ENCODE measurements at places on chromosomes 7 and 10.

DNA sequence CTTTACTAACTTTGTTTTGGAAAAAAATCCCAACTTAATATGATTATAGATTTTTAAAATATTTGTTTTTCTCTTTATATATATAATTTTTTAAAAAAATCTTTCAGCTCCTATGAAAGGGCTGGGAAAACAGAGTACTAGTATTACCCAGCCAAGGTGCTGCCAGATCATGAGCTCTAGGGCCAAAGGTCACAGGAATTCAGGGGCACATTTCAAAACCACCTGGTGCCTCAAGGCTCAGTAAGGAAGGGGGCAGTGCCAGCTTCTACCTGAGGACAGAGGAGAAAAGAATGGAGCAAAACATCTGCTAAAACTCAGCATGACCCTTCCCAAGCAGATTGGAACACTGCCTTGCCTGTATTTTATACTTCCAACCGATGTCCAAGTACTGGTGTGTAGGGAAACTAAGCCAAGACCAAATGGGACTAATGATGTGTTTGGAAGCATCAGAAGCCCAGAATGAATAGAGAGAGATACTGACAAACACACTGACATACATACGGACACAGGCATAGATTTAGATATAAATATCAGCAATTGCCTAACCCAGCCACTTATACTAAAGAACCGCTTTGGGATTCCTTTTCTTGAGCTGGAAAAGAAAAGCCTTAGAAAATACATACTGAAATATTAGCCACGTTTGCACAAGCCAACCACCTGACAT is 667.3 kb downstream of the PARD3 start:
- DNase-seq = no peak

GRCh38 chr10:114151486-114151885 is 22.5 kb downstream of the CCDC186 start:
- DNase-seq = no peak

DNA sequence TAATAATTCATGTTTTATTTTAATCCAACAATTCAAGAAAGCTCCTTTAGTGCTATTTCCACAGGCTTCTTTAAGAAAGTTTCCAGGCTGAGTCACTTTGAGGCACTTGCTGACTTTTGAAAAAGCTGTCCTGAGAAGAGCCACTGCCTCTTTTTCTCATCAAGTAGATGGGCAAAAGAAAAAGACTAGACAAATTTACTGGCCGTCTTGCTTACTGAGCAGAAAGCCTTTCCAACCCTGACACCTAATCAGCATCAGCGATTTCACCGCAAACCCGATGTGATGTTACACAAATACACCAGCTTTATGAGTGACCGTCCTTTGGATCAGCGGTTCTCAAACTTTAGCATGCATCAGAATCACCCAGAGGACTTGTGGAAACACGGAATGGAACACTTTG is 24.3 kb downstream of the CTTNBP2 start:
- no peak for DNase-seq

GRCh38 chr10:13614530-13615332 is 28.0 kb downstream of the PRPF18 start:
- no peak for DNase-seq

DNA sequence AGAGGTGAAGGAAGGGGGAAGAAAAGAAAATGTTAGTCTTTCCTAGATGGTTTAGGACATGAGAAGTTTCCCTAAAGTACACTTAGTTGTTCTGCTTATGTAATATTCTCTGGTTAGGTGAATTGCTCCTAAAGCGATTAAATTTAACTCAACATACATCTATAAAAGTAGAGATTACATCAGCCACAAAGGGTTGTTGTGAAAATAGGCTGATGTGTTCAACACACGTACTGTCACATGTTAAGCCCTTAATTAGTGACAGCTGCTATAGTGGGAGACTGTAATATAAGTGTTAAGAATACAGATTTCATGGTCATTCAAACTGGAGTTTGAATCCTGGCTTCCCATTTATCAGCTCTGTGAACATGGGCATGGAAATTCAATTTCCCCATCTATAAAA is 12.8 kb downstream of the HECTD2 start:
- DNase-seq = no peak

- DNase-seq = no peak
Observed at GRCh38 chr7:44142028-44142427, 896 bp upstream of the MYL7 start.

GRCh38 chr10:119908166-119908565 is 15.6 kb downstream of the SEC23IP start:
- DNase-seq = no peak

DNA sequence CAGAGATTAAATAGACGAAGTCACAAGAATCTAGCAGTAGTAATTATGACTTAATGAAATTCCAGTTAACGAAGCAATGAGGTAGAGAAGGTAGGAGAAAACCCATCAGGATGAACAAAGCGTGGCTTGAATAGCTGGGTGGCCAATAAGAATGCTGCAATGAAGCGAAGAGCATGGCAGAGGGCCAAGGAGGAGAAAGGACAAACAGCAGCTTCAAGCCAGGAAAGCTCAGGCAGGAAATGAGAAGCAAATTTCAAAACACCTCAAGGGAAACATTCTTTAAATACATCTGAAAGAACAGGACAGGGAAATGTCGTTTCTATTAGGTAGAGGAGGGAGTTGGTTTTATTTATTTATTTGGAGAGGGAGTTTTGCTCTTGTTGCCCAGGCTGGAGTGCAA is 122.5 kb downstream of the KIAA1217 start:
- DNase-seq = no peak

DNA sequence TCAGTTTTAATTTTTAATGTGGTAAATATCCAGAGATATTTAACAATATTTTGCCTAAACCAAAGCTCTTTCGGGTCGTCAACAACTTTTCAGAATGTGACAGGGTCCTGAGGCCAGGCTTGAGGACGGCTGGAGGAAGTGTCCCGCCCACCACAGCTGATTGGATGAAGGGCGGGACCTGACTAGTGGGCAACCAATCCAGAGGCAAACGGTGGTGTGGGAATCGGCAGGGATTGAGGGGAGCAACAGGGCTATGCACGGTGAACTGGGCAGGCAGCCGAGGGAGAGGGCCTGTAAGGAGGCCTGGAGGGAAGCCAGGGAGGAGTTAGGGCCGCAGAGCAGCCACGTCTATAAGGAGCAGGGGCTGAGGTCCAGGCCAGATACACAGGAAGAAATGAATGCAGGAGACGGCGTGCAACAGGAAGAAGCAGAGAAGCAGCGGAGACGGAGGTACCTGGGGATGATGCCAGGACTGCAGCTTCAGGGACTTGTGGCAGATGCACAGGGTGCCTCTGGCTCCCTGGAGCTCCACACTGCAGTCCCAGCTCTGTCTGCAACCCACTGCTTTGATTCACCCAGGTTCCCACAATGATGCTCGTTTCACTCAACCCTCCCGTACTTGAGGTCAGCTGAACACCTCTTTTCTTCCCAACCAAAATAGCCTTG is 46.1 kb upstream of the ZMIZ1 start:
- no peak for DNase-seq

GRCh38 chr10:30645340-30645827 is 15.8 kb upstream of the LYZL2 start:
- DNase-seq = peak; percentile 26

- no peak for DNase-seq
Observed at GRCh38 chr7:120837599-120837998, 20.3 kb downstream of the TSPAN12 start.

- DNase-seq = no peak
Observed at GRCh38 chr10:6306917-6307316, 104.2 kb downstream of the PFKFB3 start.

DNA sequence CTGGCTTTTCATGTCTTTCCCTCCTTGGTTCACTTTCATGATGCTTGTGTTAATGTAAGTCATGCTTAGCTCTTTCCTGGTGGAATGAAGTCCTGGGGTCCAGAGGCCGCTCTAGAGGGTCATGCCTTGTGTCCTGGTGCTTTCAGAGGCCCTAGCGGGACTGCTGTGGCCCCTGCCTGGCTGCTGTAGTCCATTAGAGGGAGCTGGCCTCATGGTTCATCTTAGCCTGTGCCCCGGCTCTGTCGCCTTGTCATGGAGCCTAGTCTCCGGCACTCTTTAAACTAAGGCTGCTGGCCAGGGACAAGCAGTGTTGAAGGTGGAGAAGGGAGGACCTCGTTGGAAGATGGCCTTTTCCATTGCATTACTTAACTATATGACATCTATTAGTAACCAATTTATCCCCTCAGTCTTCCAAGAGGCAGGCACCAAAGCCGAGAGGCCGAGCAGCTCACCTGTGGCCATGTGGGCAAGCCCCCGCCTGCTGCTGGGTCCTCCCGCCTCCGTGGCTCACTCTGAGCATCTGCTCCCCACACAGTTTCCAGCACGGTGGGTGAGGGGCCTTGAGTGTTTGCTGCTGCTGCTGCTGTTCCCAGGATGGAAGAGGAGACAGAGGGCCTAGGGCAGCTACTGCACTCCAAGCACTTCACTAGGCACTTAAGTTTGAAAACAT is 5.0 kb upstream of the NDUFB2 start:
- DNase-seq = no peak

- DNase-seq = no peak
Observed at GRCh38 chr7:22640269-22640668, 86.7 kb upstream of the IL6 start.

GRCh38 chr10:5364374-5364773 is 392 bp upstream of the UCN3 start:
- DNase-seq = no peak

- DNase-seq = no peak
Observed at GRCh38 chr7:6165521-6166320, 106.7 kb downstream of the CYTH3 start.

DNA sequence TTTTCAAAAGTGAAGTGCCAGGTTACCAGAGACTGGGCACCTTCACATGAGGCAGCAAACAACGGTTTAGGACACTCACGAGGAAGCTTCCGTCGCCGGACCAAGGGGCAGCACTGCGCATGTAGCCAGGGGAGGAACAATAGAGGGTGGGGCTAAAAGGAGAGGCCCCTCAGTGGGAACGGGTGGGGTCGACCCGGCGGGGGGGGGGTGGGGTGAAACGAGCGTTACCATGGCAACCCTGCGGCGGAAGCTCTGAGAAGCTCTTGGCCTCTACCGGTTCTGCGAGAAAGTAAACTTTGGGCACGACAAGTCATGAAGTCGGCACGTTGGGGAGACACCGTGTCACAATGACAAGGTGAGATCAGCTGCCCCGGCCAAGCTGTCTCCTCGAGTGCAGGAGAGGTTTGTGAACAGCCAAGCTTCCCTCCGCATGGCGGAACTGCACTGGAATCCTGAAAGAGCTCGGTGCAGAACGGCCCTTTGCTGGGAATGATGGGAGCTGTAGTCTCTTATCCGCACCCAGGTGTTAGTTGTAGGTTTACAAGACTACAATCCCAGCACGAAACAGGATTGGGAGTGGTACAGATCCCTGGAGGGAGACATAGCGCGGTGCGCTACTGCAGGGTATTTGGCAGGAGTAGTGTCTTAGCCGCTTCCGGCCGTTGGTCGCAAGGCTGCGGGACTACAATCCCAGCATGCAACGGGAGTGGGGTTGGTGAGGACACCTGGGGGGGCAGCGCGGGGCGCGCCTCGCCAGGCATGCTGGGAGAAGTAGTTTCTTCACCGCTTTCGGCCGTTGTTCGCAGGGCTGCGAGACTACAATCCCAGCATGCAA is 72.8 kb upstream of the ZNF722 start:
- DNase-seq = peak; percentile 67

GRCh38 chr7:142636751-142637150 is 112.5 kb upstream of the PRSS1 start:
- DNase-seq = no peak

- no peak for DNase-seq
Observed at GRCh38 chr7:29397398-29397797, 166.2 kb upstream of the PRR15 start.

DNA sequence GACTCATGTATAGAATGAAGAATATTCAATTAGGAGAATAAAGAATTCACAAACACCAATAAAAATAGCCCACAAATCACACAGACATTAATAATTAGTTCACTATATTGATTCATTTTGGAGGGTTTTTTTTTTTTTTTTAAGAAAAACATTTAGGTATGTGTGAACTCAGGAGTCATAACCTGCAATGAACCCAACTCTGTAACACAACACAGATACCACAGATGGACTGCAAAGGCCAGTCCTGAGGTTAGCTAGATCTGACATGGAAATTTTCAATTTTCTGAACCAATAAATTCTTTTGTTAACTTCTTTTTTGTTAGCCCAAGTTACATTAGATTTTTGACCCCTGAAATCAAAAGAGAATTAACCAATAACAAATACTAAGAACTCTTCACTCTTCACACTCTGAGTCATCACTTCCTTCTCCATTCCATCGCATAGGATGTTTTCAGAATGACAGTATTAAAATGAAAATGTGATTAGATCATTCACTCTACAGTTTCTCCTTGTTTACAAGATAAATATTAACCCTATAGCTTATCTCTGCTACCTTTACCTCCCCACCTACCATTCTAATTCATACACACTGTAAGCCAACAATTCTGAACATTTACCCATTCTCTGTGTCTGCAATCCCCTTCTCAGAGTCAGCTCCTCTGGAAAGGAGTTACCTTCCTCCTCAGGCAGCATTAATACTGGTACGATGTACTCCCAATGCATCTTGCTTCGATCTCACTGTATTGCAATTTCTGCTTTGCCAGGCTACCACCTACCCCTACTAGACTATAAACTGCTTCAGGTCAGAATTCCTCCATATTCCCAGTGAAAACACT is 141.5 kb downstream of the LRRN3 start:
- no peak for DNase-seq

- DNase-seq = no peak
Observed at GRCh38 chr10:927131-927530, 4.4 kb downstream of the LARP4B start.

DNA sequence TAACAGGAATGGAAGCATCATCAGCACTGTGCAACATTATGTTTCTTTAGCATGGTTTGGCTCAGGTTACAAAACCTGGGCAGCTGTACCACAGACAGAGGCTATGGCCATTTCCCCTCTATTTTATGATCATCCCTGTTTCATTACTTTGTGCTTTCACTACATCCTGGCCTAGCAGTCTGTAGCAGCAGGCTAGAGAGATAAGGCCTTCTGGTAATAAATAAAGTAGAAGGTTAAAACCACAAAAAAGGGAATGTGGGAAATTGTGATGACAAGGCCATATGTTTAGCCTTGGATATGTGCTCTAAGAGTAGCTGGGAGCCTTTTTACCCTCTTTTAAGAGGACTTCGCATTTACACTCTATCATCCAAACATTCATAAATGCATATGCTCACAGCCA is 266.2 kb upstream of the PHF14 start:
- DNase-seq = no peak

GRCh38 chr7:46490406-46490805 is 569.3 kb upstream of the IGFBP3 start:
- no peak for DNase-seq

DNA sequence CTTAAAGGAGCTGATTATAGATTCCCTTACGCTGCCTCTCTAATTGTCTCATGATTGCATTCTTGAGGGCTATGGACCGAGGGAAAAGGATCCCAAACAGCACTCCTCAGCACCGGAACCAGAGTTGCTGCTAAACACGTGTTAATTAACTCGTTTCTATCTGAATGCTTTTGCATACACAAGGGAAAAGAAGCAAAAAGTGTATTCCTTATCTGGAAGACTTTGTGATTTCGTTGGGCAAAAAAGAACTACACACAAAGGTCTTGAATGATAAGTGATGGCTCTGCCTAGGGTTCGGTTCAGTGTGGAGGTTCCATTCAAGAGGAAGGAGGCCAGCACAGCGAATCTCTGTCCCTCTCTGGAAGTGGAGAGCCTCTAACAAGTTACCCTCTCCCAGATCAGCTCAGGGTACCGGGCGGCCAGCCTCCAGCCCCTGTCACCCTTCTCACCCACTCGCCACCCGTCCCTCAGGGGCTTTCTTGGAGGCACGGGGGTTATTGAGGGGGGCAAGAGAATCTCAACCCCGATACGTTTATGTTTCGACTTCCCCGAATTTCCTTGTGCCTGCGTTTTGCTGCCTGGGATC is 515 bp upstream of the SLC4A2 start:
- DNase-seq = no peak

GRCh38 chr7:139875821-139876241 is 46.8 kb downstream of the TBXAS1 start:
- no peak for DNase-seq
